ENCODE measurements at places on chromosomes 1 and 21. TPM values are rescaled to one million over a fixed set of nuclear protein-coding genes. Genes with fewer than 3 reads are reported as not detected.

IQCC gene
- 0.60 TPM for total RNA-seq

ZNF683 gene
- not detected for total RNA-seq

SEMA4A gene
- total RNA-seq, result 35.1 TPM

KRTAP10-2 gene
- not detected for total RNA-seq

SYTL1 gene
- total RNA-seq, result 1.8 TPM

OXCT2 gene
- total RNA-seq, result 0.37 TPM

PADI1 gene
- total RNA-seq, result not detected

DNA sequence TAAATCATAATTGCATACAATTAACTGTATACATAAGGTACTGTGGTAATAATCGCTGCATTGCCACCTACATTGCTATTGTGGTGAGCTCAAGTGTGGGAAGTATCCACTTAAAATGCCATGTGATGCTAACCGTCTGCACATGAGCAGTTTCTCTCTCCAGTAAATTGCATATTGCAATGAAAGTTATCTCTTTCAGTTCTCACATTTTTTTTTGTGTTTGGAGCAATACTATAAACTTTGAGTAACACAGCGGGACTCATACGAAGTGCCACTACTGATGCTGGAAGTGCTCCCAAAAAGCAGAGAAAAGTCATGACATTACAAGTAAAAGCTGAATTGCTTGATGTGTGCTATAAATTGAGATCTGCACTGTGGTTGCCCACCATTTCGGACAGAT is 38.5 kb downstream of the DISC1 start:
- no peak for DNase-seq

DNA sequence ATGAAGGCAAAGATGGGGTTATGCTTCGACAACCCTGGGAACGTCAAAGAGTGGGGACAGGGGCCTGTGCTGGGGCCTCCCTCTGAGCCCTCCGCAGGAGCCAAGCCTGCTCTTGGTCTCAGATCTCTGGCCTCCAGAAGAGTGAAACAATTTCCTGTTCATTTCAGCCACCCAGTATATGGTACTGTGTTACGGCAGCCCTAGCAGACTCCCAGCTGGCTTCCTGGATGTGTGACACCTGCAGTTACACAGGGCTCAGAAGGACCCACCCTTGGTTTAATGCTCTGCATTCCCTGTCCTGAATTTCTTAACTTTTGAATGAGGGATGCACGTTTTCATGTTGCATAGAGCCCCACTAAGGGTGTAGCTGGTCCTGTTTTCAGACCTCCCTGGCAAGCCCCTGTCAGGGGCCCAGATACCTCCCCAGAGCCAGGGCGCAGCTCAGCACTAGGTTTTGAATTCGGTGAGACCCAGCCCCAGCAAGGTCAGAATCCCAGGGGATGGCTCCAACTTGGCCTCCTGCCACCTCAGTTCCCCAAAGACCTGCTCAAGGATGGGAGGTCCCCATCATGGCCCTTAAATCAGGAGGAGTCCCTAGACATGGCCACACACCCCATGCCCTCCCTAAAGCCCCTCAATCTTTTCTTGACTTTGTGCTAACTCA is 79.0 kb upstream of the IFFO2 start:
- DNase-seq, result no peak

GRCh38 chr1:206921772-206922265 is at the start of gene FCMR:
FCMR (minus strand) TSS chr1:206921941; CDS start chr1:206921854, 87 bp downstream.
- no peak for DNase-seq

GRCh38 chr1:243477731-243478290 is 222.0 kb downstream of the SDCCAG8 start:
- DNase-seq, result no peak

DNA sequence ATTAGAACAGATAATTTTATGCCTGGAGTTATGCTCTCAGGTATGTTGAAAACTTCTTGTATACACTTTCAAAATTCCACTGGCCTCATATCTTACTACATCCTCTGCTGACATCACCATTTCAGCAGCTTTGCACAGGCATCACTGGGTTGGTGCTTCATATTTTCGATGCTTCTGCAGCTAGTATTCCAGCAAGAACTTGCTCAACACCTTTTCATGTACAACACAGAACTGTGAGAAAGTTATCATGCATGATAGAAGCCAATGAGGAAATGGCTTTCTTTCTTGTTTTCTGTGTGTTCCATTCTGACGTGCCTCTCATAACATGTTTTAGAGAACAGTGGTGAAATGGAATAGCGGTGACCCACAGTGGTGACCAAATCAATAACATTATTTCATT is 5.1 kb upstream of the GBP5 start:
- DNase-seq, result no peak

DNA sequence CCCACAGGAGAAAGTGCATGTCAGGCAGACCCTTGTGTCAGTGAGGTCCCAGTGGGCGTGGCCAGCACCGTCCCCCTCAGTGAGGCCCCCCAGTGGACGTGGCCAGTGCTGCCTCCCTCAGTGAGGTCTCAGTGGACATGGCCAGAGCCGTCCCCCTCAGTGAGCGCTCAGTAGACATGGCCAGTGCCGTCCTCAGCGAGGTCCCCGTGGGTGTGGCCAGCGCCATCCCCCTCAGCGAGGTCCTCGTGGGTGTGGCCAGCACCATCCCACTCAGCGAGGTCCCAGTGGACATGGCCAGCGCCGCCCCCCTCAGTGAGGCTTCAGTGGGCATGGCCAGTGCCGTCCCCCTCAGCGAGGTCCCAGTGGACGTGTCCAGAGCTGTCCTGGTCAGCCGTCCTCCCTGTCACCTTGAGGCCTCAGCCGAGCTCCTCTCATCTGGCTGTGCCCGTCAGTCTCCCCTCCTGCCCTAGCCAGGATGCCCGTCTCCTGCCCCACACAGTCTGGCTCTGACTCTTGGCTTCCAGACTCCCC is 35.5 kb downstream of the PDE9A start:
- DNase-seq, result no peak

GRCh38 chr21:36087362-36088138 is 17.7 kb downstream of the CBR1 start:
- DNase-seq, result no peak

DNA sequence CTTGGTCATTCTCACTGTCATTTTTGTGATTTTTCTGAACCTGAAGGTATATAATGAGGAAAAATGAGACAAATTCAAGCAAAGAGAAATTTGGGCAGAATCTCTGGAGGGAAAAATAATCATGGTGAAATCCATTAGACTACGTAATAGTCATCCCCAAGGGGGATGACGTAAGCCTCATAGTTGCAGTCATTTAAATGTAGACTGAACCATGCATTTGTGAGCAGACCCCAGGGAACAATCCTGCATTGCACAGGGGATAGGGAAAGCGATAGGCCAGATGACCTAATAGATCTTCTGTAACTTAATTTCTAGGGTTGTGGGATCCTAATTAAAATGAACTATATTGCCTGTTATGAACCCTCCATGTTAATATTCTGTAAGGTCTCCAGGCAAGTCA is 167.4 kb upstream of the C1orf21 start:
- no peak for DNase-seq

- no peak for DNase-seq
Observed at GRCh38 chr1:24089027-24089742, 22.8 kb downstream of the MYOM3 start.

- DNase-seq, result no peak
Observed at GRCh38 chr1:109762039-109762585, 1.6 kb downstream of the EPS8L3 start.

GRCh38 chr21:42309753-42310213 is 5.4 kb downstream of the TFF3 start:
- peak; percentile 62 for DNase-seq

- DNase-seq, result no peak
Observed at GRCh38 chr1:180814258-180814657, 98.4 kb upstream of the KIAA1614 start.

DNA sequence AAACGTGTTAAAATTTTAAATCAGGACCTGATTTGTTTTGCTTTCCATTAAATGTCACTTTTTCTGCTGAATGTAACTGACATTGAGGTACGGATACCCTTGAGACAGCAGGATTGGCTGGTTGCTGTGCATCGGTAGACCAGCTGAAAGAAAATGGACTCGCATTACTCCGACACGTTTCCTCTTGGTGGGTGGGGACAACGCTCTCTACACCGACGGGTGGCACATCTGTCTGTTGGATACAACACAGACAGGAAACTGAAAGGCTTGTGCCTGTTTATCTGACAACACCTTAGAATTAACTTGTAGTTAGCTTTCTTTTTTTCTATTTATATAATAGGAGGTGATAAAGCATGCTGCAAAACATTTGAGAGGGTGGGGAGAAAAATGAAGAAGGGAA is 19.4 kb downstream of the PRPF38A start:
- DNase-seq, result no peak

DNA sequence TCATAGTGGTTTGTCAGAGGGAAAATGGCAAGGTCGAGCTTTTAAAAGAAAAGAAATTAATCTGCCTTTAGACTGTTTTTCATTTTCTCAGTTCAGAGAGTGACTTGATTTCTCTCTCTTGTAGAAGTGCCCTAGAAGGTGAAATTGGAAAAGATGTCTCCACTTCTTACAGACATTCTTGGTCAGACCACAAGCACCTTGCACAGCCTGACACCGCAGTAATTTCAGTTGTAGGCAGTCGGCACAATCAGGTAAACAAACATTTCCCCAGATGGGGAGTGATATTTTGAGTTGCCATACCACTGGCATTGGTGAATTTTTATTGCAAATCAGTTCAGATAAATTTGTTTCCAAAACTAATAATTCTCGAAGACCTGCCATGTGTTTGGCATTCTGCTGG is 86.8 kb downstream of the PHTF1 start:
- no peak for DNase-seq

DNA sequence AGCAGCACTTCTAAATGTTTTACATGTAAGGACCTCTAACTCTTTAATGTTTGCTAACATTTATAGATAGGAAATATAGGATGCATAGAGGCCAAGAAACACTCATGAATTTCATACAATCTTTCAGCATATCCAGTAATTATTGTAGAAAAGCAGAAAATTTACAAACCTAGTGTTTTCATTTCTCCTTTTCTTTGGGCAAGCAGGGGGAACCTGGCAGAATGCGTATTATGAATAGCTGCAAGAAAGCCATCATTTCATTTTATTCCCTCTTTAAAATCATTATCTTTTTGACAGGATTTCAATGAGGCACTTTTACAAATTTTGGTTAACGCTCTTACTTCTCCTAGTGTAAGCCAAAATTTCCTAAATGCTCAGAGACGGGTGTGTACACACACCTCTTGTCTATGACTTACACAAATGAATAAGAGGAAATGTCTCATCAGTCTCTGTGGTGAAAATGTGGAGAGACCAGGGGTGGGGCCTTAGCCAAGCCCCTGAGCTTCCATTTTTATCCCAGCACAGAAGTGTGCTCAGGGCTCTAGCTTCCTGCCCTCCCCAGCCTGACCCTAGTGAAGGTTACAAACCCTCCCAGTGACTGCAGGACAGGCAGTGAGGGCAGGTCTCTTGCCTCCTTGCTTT is 91.6 kb downstream of the LRRC8C start:
- DNase-seq, result no peak

DNA sequence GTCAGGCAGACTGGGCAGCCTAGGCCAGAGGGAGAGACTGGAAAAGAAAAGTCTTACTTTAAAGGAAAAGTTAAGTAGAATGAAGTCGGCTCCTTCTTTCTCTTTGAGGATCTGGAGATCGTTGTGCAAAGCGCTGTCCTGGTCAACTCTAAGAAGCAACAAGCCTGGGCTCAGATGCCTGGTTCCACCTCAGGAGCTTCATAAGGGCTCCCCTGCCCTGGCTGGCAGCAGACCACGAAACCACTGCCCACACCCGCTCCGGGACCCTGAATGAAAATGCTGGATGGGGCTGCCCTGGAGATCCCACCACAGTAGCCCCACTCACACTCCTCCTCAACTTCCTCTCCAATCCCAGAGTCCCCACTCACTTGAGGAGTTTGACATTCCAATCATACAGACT is 6.4 kb downstream of the UBE2Q1 start:
- no peak for DNase-seq

DNA sequence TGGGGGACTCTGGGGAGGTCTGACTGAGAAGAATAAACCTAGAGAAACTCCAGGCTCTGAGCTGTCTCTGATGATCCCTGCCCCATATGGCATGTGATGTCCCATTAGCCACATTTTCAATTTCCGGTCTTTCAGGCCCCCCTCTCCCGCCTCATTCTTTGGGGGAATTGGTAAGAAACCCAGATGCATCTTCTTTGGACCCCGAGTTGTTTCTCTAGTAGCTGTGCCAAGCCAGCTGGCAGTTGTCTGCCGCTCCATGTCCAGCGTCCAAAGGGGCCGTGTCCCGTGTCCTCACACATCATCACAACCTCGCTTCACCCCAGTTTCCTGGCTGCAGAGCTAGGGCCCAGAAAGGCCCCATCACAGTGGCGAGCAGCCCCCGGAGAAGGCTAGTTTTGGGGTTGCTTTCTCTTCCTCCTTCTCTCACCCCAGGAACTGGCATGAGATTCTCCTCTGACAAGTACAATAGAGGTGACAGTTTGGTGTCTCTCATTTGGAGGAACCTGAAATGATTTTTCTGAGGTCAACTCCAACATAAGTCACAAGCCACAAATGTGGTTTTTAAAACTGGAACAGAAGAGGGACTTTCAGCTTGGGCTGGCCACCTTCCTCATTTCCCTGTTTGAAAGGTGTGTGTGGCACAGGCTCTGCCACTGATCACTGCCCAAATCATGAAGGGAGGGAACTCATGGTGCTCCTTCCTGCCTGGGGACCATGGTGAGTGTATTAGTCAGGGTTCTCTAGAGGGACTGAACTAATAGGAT is 6.4 kb upstream of the GPR157 start:
- no peak for DNase-seq

DNA sequence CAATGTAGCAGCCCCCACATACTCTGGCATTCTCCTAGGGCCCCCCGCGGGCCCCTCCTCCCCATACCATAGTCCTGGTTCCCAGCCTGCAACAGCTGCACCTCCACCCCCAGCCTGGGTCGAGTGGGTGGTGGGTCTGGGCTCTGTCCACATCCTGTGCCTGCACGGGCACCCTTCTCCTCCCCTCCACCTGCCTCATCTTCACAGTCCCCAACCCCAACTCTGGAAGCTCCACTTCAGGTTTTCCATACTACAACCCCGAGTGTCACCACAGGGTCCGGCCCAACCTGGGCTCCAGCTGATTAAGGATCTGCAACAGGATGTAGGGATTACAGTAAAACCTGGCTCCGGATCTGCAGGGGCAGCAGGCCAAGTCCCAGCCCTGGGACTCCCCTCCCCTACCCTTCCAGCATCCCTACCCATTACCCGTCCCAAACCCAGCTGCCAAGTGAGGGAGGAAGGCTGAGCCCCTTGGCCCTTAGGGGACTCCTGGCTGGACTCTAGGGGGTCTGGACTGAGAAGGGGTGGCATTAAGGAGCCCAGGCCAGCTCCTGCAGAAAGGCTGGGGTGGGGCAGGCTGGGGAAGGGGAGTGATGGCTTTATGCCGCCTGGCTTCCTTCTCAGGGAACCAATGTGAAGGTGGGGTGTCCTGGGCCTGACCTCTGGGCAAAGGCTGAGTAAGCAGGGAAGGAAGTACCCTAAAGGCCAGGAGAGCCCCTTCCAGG is 116.8 kb downstream of the CASZ1 start:
- no peak for DNase-seq

- no peak for DNase-seq
Observed at GRCh38 chr1:64223329-64224151, 20.1 kb downstream of the UBE2U start.
